Foreskin keratinocyte (primary cell): ENCODE measurements at places on chromosomes 1 and 21.

DNA sequence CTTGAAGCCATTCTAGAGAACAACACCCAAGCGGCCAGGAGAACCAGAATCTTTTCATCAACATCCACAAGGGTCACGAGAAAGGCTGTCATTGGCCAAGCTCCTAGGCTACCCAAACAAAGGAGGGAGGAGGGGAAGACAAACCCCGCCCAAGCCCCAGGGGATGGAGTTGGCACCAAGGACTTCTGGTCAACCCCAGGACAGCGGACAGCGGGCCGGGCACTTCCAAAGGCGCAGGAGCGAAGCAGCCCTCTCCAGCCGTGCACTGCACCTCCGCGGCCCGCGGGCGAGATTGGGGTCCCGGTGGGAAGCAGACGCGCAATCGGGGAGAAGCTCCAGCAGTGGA, at the start of gene CLIC6:
TSS of gene CLIC6 (plus strand) at position 192 of the 346 bp plus-strand sequence. CDS start 395 bp downstream, outside the sequence.
- no peak for DNase-seq

DNA sequence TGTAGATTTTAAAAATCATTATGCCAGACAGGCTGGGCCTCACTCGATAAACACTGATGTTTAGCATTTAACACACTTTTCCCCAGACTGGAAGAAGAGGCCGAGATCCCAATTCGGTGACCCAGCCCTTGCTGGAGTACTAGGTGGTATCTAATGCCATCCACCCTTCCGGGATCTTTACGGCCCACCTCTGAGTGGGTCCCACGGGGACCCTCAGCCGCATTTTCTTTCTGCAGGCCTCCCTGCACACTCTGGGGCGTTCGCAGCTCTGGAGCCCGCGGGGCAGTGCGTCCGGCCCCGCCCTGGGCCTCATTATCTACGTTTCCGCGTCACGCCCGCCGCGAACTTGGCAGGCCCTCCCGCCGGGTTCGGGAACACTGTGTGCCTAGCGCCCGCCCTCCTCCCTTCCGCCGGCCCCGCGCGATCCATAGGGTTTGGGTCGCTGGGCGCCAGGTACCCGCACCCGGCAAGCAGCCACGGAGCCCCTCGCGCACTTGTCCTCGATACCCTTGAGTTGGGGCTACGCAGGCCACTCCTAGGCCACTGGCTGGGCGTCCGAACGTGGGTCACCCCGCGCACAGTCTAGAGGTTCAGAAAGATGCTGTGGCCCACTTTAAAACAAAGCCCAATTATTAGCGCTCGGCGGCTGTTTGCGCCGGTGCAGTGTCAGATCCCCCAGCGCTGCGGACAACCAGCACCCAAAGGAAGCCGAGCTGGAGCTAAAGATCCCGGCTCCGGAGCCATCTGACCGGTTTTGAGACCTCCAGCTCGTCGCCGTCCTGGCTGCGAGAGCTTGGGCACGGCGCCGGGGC, 950 bp upstream of the EVA1C start:
- DNase-seq, result peak; percentile 37

- no peak for DNase-seq
Measured at GRCh38 chr1:159989581-159989980, 35.5 kb upstream of the SLAMF9 start.

- no peak for DNase-seq
Measured at GRCh38 chr21:21151231-21151630, 153.0 kb downstream of the NCAM2 start.

- DNase-seq, result no peak
Measured at GRCh38 chr1:228018961-228019721, 12.3 kb downstream of the WNT3A start.

GRCh38 chr1:229203030-229203751, 67.7 kb upstream of the RAB4A start:
- peak; percentile 31 for DNase-seq

DNA sequence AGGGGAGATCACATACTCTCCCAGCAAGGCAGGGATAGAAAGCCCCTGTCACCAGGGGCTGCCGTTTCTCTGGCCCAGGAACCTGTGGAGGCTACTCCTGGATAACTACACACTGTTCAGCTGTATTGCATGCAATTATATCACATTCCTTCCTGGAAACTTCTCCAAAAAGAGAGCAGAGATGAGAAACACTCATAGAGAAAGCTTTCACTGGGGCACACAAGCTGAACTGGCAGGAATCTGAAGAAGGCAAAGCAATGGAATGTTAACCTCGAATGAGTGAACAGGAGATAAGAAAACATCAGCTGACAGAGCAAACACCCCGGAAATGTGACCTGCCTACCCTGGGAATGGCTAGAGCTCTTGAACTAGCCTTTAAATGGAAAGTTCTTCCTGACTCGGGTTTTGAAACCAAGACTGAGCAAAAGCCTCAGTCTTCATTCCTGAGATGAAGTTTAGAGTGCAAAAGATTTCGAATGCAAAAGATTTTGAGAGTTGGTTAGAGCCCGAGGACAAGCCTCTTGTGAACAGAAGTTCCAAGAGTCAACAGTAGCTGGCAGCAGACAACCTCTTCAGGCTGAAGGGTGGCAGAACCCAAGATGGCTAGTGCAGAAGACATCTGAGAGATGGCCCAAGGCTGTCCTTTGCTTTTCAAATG, 32.3 kb downstream of the CCN1 start:
- DNase-seq, result peak; percentile 72

DNA sequence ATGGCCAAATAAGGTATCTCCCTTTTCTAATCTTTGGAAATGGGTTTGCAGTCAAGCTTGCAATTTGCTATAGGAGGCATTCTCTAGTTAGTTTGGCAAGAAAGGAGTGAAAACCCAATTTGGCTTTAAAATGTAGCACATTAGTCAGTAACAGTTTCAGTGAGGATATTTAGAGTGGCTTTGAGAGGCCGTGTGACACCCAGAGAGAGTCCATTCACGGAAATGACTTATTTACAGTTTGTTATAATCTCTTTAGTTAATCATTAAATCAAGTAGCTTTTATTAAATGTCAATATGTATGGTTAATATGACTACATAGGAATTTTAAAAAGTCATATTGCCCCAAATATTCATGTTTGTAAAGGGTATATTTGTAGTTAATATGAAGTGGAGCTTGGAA, 9.6 kb downstream of the ZBTB18 start:
- no peak for DNase-seq

GRCh38 chr1:167268347-167268787, 47.7 kb downstream of the POU2F1 start:
- DNase-seq, result no peak

DNA sequence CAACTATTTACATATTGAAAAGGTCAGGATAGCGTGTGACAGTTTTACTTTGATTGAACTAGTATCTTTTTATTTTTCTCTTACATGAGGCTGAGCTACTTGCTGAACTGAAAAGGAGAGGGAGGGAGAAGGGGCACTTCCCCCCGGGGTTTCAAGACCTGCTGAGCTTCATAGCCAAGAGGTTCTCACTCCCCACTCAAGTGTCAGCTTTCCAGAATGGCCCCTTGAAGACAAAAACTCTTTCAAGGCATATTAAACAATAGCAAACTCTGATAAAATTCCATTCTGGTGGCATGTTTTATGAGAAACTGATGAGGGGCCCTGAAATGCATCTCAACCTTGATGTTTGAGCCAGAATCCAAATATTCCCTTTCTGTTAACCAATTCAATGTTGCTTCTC, 143.0 kb downstream of the KAZN start:
- no peak for DNase-seq

- no peak for DNase-seq
Measured at GRCh38 chr1:158000507-158000906, 7.1 kb downstream of the KIRREL1 start.

DNA sequence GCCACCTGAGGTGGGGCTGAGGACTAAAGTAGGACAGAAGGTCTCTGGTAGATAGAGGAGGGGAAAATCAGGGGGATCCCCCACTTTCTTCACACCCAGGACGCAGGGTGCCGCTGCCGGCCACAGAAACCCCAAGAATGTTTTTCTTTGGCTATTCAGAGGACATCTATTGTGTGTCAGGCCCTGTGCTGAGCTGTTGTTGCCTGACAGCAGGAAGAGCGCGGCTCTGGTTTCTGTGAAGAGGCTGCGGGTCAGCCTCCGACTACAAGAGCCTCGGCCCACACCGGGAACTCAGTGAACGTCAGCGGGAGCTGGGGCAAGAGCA, 407 bp upstream of the PIGV start:
- no peak for DNase-seq

GRCh38 chr1:74396933-74397332, 115.5 kb downstream of the LRRC53 start:
- no peak for DNase-seq

- no peak for DNase-seq
Measured at GRCh38 chr1:174352117-174352516, 95.6 kb upstream of the GPR52 start.

DNA sequence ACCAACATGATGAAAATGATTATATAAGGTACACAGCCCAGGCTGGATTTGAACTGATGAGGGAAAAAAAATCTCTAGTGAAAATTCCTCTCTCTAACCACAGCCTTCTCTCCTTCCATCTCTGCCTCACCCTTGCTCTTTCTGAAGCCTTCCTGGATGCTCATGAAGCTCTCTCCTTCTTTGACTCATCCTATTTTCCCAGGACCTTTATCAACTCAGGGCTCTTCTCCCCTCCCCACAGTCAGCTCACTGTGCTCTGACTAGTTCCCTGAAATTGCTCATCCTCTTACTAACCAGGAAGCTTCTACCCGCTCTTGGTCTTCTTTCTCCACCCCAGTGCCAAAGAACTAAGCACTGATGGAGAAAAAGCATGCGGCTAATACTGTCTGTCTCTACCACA, 46.4 kb upstream of the ERG start:
- DNase-seq, result peak; percentile 35

GRCh38 chr1:88013485-88013884, 670.6 kb upstream of the PKN2 start:
- DNase-seq, result peak; percentile 17

DNA sequence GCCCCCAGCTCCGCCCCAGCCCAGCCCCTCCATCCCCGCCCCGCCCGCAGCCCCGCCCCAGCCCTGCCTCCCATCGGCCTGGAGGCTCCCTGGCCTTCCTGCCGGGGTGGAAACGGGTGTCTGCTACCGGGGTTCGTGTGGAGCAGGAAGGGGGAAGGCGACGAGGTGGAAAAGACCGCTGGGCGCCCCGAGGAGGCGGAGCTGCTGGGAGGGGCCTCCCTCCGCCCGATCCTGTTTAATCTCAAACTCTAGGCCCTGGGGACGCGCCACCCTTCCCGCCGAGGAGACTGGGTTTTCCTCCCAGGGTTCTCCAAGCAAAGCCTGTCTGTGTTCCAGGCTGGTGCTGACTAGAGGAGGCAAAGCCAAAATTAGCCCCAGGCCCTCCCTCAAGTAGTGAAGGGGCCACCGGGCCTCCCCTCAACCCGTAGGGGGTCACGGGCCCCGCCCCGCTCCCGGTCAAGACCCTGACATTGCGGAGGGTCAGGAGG, 16.2 kb upstream of the TTLL10 start:
- peak; percentile 72 for DNase-seq

DNA sequence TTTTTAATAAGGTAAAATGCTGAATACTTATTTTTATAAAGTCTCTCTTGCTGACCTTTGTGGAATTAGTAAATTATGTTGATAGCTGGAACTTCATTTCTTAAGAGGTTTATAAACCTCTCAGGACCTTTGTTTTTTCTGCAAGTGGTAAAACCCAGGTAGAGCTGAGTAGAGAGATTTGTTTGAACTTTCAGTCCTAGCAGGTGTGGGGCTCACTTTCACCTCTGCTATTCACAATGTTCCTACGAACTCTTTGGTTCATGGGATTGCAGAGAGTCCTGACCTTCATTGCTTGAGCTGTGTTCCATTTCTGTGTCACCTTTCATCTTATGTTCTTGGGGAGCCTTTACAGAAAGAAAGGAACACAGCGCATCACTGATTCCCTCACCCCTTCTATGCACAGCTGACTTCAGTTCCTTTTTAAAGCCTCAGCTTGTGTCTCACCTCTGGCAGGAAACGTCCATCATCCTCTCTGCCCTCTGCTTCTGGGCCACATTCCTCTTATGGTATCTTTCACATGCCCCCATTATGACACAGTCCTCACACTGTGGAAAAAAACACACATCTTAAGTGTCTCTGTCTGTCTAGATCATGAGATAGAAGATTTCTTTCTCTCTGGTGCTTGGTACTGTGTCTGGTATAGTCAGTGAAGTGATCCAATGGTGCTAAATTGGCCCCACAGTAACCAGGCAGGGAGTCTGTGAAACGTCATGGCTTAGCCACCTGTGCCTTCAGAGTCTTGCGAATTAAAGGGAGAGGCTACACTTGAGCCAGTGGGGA, 262.5 kb upstream of the B3GALT2 start:
- DNase-seq, result no peak

GRCh38 chr1:209435654-209436566, 147.6 kb upstream of the CAMK1G start:
- DNase-seq, result peak; percentile 83

DNA sequence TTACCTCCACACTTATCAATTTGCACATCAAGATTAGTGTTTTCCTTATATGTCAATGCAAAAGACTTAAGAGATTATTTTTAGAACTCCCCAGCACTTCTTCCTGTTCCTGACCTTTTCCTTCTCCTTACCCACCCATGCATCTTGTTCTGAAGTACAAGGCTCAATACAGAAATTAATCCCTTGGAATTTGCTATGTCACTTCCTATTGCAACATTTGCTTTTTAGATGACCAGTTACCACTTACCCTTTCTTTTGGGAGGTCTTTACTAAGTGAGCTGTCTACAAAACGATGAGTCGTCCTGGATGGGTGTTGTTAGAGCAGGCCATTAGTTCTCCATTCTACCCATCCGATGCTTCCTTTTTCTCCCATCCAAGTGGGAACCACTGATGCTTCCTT, 221.2 kb downstream of the FMN2 start:
- no peak for DNase-seq

- DNase-seq, result peak; percentile 53
Measured at GRCh38 chr1:150010393-150011115, at the start of gene OTUD7B. OTUD7B (minus strand) TSS chr1:150010726; CDS start chr1:149977510, 33,216 bp downstream.

- no peak for DNase-seq
Measured at GRCh38 chr1:239218301-239218700, 168.1 kb upstream of the CHRM3 start.

DNA sequence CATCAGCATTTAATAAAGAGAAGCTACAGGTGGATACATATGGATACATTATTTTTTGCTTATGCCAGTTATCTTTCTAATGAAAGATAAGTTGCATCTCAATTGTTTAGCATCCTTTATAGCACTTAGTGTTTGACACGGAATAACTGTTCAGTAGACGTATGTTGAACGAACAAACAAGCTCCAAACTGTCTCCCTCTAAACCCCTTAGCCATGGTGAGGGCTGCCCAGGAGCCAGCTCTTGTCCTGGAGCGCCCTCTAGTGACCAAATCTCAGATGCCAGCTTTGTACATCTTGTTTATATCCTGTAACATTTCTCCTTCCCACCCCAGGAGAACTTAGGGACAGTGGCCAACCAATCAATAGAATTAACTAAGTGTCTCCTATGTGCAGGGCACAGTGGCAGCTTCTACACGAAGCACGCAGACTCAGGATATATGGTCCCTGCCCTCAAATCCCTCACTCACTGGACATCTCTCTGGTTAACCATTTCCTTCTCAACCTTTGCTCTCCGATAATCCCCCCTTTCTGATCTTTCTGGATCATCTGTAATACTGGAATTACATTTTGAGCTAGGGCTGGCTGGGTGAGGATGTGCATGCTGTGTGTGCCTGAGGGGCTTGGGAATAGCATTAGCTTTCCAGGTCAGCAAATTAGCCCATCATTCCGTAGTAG, 22.9 kb downstream of the KCNA10 start:
- DNase-seq, result peak; percentile 45

GRCh38 chr21:38955495-38955894, 149.8 kb downstream of the ETS2 start:
- DNase-seq, result peak; percentile 73

GRCh38 chr21:35396655-35397054, 347.6 kb upstream of the RUNX1 start:
- DNase-seq, result no peak

GRCh38 chr21:42565206-42565810, 51.7 kb downstream of the SLC37A1 start:
- DNase-seq, result no peak
